ENCODE measurements at places on chromosomes 6 and 20. TPM values are rescaled to one million over a fixed set of nuclear protein-coding genes. Genes with fewer than 3 reads are reported as not detected.

Gene RAB22A
- total RNA-seq = 16.0 TPM

Gene MAPK14
- total RNA-seq = 28.6 TPM

Gene RCAN2
- total RNA-seq = 0.03 TPM

Gene NOTCH4
- 1.1 TPM for total RNA-seq

DNA sequence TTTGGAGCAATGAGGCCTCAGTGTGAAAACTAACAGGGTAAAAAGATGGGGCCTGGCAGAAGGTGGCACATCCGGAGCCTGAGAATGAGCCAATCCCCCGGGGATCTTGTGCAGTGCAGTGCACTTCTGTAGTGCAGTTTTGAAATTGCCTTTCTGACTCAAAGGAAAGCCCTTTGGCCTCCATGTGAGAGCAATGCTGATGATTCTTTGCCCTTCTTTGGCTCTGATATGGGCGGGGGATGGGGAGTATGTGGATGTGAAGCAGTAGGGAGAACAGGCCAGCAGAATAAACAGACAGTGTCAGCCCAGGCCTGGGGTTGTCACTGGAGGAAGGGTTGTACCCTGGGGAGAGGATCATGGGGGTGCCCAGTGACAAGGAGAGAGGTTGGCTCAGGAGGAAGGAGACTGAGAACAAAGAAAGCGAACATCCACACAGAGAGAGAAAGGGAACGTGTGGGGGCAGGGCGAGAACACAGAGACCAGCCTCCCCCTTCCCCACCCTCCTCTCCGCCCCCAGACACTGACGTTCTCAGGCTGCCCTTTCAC lies 351.2 kb downstream of the CDC5L start:
- DNase-seq = no peak

DNA sequence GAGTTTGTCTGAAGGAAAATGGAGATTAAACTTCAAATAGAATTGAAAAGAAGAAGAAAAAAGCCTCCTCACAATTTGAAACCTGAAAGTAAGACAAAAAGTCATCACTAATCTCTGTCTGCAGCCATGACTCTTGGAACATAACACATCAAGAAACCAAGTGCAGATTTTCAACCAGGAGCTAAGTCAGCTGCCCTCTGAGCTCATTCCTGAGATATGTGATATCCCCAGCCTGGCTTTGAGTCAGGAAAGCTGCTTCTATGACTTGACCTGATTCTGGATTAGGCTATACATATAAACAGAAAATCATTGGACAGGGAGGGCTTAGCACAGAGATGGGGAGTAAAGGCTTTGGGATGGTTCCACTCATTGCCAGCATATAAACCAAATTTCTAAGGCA lies 891.4 kb downstream of the TFAP2A start:
- DNase-seq = peak; percentile 77

- DNase-seq = no peak
Measured at GRCh38 chr6:5174244-5174643, 86.5 kb downstream of the LYRM4 start.

- DNase-seq = no peak
Measured at GRCh38 chr20:38844963-38845362, 39.5 kb downstream of the PPP1R16B start.

Measured in HT1080 (cell line).